Upper lobe of left lung (tissue), 6 donors: ENCODE measurements at places on chromosomes 5 and 9. TPM values are rescaled to one million over a fixed set of nuclear protein-coding genes. Genes with fewer than 3 reads are reported as not detected.

Gene STPG3
- total RNA-seq: not detected

Gene SHROOM1
- total RNA-seq: 21.0 TPM

Gene TEX53
- total RNA-seq: not detected

Gene C5orf58
- total RNA-seq: not detected

Gene FOXD4L4
- total RNA-seq: 0.31 TPM

Gene AKNA
- total RNA-seq: 48.8 TPM

Gene ITK
- total RNA-seq: 9.1 TPM

Gene SLC6A7
- not detected for total RNA-seq

- no peak overlapping the region for H3K27ac ChIP-seq
- no peak for DNase-seq
- H3K27me3 ChIP-seq: no peaks in the 10 kb centered on the region
- no peak overlapping the region for H3K4me3 ChIP-seq
- H3K4me1 ChIP-seq: peaks cover 9% of the 10 kb centered on the region
- H3K36me3 ChIP-seq: peaks cover 5% of the 10 kb centered on the region
These were observed 5.4 kb downstream of the IPPK start for GRCh38 chr9:92664394-92665152.

DNA sequence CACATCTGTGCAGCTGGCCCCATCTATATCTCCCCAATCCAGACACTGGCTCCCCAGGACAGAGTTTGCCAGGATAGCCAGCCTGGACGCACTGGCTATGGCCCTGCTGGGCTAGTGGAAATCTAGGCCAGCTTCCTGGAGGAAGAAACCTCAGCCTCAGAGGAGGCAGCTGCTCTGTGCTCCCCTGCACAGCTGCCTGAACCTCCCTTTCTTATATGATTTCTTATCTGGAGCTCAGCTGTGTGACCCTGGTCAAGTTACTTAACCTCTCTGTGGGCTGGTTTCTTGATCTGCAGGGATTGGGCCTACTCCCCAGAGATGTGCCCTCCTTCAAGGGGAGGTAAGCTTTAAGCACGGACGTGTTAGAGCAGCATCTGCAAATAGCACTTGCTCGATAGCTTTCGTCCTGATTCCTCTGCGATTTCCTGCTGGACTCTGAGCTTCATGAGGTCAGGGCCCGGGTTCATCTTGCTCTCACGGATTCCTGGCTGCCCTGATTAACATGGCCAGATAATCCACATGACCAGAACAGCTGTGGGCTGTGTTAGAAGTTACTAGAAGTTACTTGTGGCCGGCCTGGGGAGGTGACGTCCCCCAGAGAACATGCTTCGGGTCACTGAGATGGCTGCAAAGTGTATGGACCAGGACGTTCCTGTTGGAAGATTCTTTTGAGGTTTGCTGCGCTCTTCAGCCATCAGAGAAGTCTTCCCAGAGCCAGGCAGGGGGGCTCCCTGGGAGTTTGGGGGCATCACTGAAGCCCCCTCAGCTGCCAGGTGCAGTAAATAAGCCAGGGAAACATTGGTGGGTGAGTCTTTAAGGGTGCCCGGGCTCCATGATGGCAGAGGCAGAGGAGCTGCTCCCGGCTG is 14.5 kb downstream of the C9orf50 start:
- peak overlapping the region; percentile 54 for H3K27ac ChIP-seq
- H3K4me1 ChIP-seq: peaks cover 38% of the 10 kb centered on the region
- DNase-seq: no peak
- no peaks in the 10 kb centered on the region for H3K27me3 ChIP-seq
- no peaks in the 10 kb centered on the region for H3K36me3 ChIP-seq

GRCh38 chr5:54624805-54625568 is 107.4 kb downstream of the SNX18 start:
- peak overlapping the region; percentile 5 for H3K27ac ChIP-seq
- no peak for DNase-seq
- no peak overlapping the region for H3K4me3 ChIP-seq

DNA sequence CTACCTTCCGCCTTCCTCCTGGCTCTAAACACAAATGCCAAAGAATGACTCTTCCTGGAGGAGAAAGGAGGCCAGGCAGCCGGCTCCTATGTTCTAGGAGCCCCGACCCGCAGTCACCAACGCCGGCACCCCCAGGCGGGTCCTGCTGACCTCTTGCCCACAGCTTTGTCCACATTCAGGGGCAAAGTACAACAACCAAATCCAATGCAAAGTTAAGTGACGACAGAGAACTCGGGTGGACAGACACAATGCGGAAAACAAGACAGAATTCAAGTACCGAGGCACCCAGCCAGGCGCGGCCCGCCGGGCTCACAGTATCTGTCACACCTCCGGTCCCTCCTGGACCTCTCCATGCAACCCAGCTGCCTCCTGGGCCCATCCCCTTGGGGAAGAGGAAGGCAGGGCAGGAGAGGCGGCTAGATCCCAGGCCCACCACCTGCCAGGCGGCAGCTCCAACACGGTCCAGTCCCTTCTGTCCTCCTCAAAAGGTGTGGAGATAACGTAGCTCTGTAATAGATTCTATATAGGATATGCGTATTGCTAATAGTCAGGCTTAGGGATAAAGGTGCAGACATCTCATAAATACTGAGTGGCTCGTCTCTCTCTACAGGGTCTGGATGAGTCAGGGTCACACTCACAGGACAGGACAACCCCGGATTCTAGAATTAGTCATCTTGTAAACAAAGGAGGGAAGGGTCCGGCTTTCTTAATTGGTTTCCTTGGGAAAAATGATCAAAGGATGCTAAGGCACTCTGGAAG is 46.9 kb upstream of the UBAC1 start:
- peaks cover 54% of the 10 kb centered on the region for H3K4me1 ChIP-seq
- H3K4me3 ChIP-seq: no peak overlapping the region
- peaks cover 28% of the 10 kb centered on the region for H3K36me3 ChIP-seq
- H3K27me3 ChIP-seq: no peaks in the 10 kb centered on the region

DNA sequence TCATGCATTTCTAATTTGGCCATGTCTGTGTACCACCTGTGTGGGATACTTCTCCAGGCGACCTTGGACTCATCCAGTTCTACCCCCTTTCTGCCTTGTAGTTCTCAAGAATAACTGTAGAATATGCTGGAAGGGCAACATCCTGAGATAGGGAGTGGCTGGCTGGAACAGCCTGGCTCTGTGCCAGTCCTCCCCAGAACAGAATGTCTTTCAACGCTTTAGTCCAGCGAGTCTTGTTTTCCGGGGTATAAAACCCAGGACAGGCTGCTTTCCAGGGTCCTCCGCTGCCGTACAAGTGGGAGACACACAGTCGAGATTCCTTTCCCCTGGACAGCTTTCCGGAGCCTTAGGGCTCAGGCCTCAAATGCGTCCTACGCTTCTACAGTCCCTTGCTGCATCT is 45.4 kb upstream of the XPA start:
- no peak overlapping the region for H3K27ac ChIP-seq
- DNase-seq: no peak
- peaks cover 3% of the 10 kb centered on the region for H3K27me3 ChIP-seq
- peaks cover 6% of the 10 kb centered on the region for H3K4me1 ChIP-seq
- no peaks in the 10 kb centered on the region for H3K36me3 ChIP-seq
- no peak overlapping the region for H3K4me3 ChIP-seq

DNA sequence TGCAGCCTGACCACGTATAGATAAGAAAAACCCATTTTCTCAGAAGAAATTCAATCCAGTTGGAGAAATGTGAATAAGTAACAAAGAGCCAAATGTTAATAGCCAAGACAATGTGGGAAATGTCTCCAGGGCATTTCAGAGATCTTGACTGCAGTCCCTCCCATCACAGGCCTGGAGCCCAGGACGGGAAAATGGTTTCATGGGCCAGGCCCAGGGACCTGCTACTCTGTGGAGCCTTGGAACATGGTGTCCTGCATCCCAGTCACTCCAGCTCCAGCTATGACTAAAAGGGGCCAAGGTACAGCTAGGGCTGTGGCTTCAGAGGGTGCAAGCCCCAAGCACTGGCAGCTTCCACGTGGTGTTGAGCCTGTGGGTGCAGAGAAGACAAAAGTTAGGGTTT is 490.0 kb downstream of the CYLC2 start:
- H3K4me3 ChIP-seq: no peak overlapping the region
- no peaks in the 10 kb centered on the region for H3K4me1 ChIP-seq
- H3K27me3 ChIP-seq: no peaks in the 10 kb centered on the region
- no peak for DNase-seq

GRCh38 chr9:123284656-123285055 is 16.3 kb upstream of the STRBP start:
- no peaks in the 10 kb centered on the region for H3K27me3 ChIP-seq
- H3K36me3 ChIP-seq: no peaks in the 10 kb centered on the region
- DNase-seq: no peak
- H3K27ac ChIP-seq: no peak overlapping the region
- no peaks in the 10 kb centered on the region for H3K4me1 ChIP-seq
- no peak overlapping the region for H3K4me3 ChIP-seq

- no peak overlapping the region for H3K4me3 ChIP-seq
- no peaks in the 10 kb centered on the region for H3K27me3 ChIP-seq
- H3K27ac ChIP-seq: no peak overlapping the region
- DNase-seq: no peak
- H3K36me3 ChIP-seq: no peaks in the 10 kb centered on the region
- H3K4me1 ChIP-seq: no peaks in the 10 kb centered on the region
These were observed 112.4 kb downstream of the KDM4C start for GRCh38 chr9:6870149-6870548.

- H3K27me3 ChIP-seq: no peaks in the 10 kb centered on the region
- H3K27ac ChIP-seq: no peak overlapping the region
- no peaks in the 10 kb centered on the region for H3K4me1 ChIP-seq
- H3K4me3 ChIP-seq: no peak overlapping the region
These were observed 477.8 kb downstream of the SPATA31A7 start for GRCh38 chr9:61667559-61668121.

DNA sequence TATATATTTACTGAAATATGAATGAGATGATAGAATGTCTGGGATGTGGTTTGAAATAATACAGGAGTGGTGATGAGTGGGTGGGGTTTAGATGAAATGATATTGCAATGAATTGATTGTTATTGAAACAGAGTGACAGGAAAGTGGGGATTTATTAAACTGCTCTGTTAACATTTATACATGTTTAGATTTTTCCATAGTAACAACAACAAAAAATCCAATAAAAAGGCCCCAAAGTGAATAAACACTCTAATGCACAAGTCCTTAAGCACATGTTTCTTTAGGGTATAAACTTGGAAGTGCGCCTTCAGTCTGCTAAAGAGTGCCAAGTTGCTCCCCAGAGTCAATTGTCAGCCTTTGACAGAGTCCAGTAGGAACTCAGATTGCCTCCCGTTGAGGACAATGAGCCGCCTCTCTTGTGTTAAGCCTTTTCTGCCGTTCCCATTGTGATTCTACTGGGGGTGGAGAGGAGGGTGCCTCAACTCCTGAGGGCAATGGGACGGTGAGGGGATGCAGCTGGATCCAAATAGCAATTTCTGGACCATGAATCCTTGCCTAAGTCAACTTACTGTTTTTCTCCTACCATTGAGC is 112.3 kb downstream of the SLC28A3 start:
- H3K27ac ChIP-seq: no peak overlapping the region
- no peak overlapping the region for H3K4me3 ChIP-seq
- no peaks in the 10 kb centered on the region for H3K4me1 ChIP-seq
- H3K27me3 ChIP-seq: no peaks in the 10 kb centered on the region
- H3K36me3 ChIP-seq: no peaks in the 10 kb centered on the region

DNA sequence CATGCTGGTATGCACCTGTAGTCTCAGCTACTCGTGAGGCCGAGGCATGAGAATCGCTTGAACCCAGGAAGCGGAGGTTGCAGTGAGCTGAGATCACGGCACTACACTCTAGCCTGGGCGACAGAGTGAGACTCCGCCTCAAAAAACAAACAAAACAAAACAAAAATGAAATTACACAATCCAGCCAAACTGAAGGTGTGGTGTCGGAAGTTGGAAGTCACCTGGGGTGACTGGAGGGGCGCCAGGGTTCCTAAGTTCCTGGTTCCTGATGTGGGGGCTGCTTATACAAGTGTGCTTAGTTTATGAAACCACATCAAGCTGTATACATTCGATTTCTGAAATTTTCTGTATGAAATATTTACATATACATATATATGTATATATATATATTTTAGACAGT is 3.7 kb upstream of the DOLPP1 start:
- no peak overlapping the region for H3K4me3 ChIP-seq
- H3K36me3 ChIP-seq: no peaks in the 10 kb centered on the region
- peaks cover 17% of the 10 kb centered on the region for H3K4me1 ChIP-seq
- no peaks in the 10 kb centered on the region for H3K27me3 ChIP-seq
- no peak overlapping the region for H3K27ac ChIP-seq

- peak overlapping the region; percentile 7 for H3K4me3 ChIP-seq
- no peaks in the 10 kb centered on the region for H3K27me3 ChIP-seq
- H3K4me1 ChIP-seq: peaks cover 4% of the 10 kb centered on the region
- H3K27ac ChIP-seq: peak overlapping the region; percentile 85
- DNase-seq: no peak
- peaks cover 3% of the 10 kb centered on the region for H3K36me3 ChIP-seq
These were observed 394 bp downstream of the TLR4 start for GRCh38 chr9:117704597-117704996.

DNA sequence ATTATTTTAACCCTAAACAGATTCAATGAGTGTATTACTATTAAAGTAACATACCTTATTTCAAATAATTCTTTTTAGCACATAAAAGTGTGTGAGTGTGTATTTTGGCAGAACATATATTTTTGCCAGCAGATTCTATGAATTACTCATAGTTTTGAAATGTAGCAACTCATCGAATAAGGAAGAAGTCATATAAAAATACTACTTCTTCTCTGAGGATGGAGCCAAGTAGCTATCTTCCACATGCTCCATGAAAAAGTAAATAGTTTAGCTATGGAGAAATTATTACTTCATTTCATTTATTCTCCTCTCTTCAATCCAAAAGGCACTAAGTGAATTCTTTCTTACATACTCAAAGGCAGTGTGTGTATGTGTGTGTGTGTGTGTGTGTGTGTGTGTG is 1090.4 kb upstream of the CDH6 start:
- no peak overlapping the region for H3K27ac ChIP-seq
- no peaks in the 10 kb centered on the region for H3K36me3 ChIP-seq
- no peaks in the 10 kb centered on the region for H3K4me1 ChIP-seq
- H3K27me3 ChIP-seq: no peaks in the 10 kb centered on the region
- DNase-seq: no peak
- no peak overlapping the region for H3K4me3 ChIP-seq

DNA sequence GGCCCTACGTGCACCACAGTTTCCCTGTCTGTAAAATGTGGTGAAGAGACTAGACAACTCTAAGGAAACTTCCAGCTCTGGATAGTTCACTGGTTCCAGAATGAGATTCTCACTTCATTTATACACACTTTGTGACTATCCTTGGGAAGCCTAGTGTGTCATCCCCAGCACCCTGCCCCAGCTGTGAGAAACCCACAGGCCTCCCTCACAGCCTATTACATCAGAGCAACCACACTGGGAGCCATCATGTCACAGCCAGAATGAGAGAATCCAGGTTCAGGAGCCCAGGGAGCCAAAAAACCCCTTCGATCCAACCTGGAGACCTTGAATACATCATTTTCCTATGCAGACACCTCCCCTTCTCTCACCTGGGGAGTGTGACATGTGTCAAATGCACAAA is 21.0 kb upstream of the HAND1 start:
- no peaks in the 10 kb centered on the region for H3K36me3 ChIP-seq
- H3K4me3 ChIP-seq: no peak overlapping the region

- no peaks in the 10 kb centered on the region for H3K4me1 ChIP-seq
- no peaks in the 10 kb centered on the region for H3K36me3 ChIP-seq
- no peak overlapping the region for H3K27ac ChIP-seq
These were observed 87.5 kb downstream of the SIL1 start for GRCh38 chr5:139110526-139111168.
